ENCODE measurements at places on chromosomes 3 and 15.

DNA sequence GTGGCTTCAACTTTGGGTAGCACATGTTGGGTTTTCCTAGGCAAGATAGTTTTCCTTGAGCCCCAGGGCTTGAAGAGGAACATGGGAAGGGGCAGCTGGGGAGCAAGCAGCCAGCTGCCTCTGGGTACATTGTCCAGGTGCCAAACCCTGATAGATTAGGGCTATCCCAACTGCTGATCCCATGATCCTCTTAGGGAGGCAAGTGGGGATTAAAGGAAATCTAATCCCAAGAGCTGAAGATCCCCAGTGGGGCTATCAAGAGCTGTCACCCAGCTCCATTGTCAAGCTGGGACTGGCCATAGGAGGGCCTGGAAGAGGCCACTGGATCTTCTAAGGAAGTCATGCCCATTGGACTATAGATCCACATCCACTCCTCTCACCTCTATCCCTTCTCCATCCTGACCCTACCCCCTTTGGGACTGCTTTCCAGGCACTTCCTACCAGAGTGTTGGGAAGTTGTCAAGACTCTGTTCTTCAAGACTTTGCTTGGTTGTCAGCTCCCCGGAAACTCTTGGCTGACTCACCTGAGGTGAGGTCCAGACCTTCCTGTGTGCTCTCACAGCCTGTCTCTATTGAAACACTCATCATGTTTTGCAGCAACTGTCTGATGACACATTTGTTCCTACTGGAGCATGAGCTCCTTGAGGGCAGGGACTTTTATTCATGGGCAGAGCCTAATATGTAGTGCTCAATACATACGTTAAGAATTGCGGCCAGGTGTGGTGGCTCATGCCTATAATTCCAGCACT lies 5.9 kb downstream of the CAMK2N2 start:
- no peak for DNase-seq

- DNase-seq, result no peak
Observed at GRCh38 chr3:150107429-150108175, 136.9 kb upstream of the PFN2 start.

GRCh38 chr15:101191242-101191641 lies 60.6 kb downstream of the CHSY1 start:
- no peak for DNase-seq

DNA sequence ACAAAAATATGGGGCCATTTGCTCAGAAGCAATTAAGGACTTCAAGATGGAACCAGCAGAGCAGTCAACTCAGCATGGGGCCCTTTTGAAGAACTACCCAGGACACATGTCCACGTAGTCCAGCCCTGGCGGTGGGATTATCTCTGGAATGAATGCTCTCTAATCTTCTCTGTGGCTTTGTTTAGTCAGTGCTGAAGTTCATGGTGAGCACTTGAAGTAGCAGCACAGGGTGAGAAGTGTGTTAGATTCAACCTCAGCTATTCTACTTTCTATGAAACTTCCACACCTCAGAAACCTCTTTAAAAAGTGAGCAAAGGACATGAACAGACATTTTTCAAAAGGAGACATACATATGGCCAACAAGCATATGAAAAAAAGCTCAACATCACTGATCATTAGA lies 74.4 kb downstream of the THRB start:
- DNase-seq, result no peak

GRCh38 chr3:32245200-32245599 lies 6.7 kb downstream of the CMTM8 start:
- no peak for DNase-seq

DNA sequence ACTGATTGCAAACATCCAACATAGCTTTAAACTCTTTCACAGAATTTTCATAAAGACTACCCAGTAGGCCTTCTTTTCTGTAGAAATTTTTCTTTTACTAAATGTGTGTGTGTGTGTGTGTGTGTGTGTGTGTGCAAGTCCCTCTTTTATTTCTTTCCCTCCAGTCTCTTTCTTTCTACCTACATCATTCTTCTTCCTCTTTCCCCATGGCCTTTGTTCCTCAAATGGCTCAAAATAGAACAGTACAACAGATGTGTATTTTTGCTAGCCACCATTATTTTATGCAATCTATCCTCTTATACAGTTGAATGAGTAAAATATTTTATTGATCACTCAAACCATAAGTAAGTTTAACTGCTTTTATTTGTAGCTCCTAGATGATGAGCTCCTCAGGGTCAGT lies 76.4 kb downstream of the USF3 start:
- DNase-seq, result no peak

DNA sequence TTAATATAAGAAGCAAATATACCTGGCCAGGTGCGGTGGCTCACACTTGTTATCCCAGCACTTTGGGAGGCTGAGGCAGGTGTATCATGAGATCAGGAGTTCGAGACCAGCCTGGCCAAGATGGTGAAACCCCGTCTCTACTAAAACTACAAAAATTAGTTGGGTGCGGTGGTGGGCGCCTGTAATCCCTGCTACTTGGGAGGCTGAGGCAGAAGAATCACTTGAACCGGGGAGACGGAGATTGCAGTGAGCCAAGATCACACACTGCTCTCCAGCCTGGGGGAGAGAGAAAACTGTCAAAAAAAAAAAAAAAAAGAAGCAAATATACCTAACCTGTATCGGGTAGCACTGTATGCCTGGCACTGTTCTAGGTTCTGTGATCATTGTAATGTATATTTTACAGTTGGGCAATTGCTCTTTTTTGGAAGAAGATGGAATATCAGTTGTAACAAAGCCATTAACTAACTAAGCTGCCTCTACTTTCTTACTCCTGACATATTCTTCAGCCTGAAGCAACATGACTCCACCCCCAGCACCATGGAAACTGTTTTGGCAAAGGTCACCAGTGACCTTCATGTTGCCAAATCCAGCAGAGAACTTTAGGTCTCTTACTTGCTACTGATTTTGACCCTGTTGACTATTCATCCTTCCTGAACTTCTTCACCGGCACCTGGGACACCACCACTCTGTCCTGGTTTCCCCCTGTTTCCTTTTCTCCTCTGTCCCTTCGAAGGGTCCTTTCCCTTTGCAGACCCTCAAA lies 203.8 kb downstream of the RPLP1 start:
- no peak for DNase-seq

GRCh38 chr3:149625795-149626194 lies 32.0 kb downstream of the WWTR1 start:
- DNase-seq, result no peak

DNA sequence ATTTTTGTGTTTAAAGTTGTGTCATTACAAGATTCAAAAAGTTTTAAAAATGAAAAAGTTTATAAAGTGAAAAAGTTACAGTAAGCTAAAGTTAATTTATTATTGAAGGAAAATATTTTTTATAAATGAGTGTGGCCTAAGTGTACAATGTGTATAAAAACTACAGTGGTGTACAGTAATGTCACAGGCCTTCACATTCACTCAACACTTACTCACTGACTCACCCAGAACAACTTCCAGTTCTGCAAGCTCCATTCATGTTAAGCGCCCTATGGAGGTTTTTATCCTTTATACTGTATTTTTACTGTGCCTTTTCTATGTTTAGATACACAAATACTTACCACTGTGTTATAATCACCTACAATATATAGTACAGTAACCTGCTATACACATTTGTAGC lies 76.3 kb downstream of the DTWD1 start:
- no peak for DNase-seq

DNA sequence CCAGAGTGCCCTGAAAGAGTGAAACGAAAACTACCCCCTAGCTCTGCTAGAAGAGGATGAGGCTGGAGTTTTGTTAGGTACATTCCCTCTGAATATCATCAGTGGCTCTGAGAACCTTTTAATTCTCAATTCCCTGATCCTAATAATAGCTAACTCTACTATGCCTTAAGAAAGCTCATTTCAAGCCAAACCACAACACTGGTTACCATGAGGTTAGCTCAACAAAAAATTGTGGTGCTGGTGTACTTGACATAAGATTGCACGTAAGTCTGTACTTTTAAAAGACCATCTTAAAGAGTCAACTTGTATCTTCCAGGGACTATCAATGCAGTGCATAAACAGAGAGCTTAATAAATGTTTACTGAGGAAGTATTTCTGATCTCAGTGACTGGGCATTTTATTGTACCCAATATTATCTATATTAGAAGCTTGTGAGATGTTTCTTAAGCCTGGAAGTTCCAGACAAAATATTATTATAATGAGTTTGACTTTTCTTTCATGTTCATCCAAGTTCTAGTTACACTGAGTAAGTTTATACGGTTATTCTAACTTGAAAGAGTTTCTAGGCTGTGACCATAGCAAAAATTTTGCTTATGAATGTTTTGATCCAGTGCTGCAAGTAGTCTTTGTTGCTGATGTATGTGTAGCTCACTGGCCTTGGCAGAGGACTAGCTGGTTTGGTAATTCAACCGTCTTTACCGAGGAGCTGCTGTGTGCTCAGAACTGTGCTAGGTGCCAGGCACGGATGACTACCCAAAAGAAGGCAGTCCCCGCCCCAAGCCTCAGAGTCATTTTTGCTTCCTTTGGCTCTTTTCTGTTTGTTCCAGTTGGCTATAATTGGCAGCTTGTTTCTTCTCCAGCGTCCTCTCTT lies 334.4 kb upstream of the TRIM42 start:
- no peak for DNase-seq

GRCh38 chr3:125552401-125552800 lies 32.4 kb upstream of the SNX4 start:
- DNase-seq, result no peak

- no peak for DNase-seq
Observed at GRCh38 chr3:72617424-72618024, 230.7 kb downstream of the SHQ1 start.

DNA sequence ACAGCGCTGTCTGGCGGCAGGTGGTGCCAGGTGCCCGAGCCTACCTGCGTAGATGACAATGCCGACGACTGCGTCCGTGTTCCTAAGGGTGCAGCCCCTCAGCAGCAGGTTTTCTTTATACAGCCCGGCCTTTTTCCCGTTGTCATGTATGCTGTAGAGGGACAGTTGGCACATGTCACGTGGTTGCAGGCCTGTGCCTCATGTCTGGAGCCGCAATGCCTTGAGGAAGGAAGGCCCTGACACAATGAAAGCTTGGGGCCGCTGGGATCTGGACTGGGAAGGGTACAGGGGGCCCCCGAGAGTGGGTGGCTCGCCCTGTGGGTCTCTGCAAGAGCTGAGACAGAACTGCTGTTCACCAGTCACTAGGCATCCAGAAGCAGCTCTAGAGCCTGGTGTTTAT lies 136.0 kb downstream of the ATP10A start:
- no peak for DNase-seq

DNA sequence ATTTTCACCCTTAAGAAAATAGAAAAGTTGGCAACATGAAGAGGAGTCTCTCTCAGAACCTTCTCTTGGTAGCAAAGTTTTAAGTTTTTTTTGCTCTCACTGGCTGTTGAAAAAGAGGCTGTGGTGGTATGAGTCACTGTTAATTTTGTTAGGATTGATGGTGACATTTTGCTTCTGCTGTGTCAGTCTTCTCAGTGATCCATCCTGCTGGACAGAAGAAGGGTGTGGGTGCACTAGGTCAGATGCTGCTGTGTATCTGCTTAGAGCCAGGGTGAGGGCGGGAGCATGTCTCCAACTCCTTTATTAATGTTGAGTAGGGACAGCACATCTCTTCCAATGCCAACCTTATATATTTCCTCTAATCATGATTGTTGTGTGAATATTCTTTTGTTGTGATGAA lies 369.5 kb downstream of the FEZF2 start:
- no peak for DNase-seq

- DNase-seq, result no peak
Observed at GRCh38 chr3:172140499-172141391, 101.4 kb downstream of the FNDC3B start.

GRCh38 chr3:135792858-135793475 lies 172.6 kb upstream of the PPP2R3A start:
- no peak for DNase-seq

- no peak for DNase-seq
Observed at GRCh38 chr3:10047876-10048275, 21.6 kb downstream of the FANCD2 start.

- DNase-seq, result no peak
Observed at GRCh38 chr3:23751212-23751723, 54.5 kb upstream of the UBE2E1 start.

DNA sequence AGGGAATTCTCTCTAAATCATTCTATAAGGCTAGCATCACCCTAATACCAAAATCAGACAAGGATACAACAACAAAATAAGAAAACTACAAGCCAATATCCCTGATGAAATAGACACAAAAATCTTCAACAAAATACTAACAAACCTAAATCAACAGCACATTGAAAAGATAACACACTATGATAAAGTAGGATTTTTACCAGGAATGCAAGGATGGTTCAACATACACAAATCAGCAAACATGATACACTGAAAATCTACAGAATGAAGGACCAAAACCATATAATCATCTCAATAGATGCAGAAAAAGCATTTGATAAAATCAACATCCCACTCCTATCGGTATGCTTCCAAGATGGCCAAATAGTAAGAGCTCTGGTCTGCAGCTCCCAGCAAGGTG lies 39.5 kb downstream of the ALDH1A2 start:
- no peak for DNase-seq

DNA sequence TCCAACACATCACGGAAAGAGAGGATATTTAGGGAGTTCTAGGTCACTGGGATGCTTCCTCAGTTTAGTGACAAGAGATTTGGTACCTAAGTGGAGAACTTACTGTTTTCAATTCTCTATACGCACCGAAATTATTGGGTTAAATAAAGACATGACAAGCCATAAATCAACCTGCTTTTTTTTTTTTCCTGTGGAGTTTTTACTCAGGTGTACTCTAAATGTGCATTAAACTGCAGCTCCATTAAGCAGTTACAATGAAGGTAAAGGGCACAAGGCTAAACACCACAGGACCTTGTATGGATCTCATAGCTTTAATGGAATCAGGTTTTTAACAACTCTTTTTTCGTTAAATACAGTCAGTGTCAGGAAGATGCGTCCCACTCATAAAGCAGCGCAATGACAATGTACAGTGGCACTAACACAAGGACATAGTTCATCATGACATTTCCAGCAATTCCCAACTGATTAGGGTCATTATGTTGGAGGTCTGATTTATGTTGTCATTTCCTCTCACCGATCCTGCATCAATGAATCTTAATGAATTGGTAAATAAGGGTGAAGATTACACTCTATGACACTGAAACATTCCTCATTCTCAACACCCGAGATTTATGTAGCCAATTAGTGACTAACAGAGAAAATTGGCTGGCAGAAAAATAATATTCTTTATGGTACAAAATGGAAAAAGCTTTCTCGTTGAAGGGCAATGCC lies 355.2 kb downstream of the FOXP1 start:
- no peak for DNase-seq
